ENCODE measurements at places on chromosomes 5 and 9.

DNA sequence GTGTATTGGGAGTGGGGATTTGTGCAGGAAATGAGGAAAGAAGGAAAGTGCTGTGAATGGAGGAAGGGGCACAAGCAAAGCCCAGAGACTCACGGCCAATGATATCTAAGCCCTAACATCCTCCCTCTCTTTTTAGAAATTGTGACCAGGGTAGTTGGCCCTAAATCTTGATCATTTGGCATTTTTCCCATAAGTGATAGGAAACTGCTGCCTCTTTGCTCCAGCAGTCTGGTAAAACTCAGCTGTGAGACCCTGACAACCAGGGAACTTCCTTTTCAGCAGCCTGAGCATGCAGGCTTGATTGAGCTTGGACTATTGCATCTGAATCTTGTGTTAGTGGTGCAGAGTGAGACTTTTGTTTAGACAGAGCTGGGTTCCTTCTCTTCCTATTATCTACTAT lies 9.6 kb upstream of the ADRB2 start:
- no peak for DNase-seq

DNA sequence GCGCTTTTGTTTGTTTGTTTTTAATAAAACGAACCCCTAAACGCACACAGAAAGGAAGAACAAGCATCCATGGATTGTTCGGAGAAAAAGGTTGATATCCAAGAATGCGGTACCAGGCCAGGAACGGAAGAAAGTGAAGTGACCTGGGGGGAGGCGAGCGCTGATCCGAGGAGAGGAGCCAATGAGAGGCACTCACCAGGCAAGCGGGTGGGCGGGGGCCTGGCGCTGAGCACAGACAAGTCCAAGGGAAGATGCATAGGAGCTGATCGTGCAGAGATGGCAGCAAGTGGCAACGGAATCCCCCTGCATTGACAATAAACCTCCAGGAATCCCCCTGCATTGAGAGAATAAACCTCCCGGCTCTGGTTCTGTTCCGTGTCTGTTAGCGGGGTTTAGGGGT lies 8.4 kb downstream of the OBP2B start:
- DNase-seq, result no peak

- no peak for DNase-seq
These were observed 59.5 kb downstream of the CAMSAP1 start for GRCh38 chr9:135847833-135848232.

GRCh38 chr5:126015235-126016181 lies 407.7 kb upstream of the GRAMD2B start:
- no peak for DNase-seq

GRCh38 chr9:107269681-107270080 lies 13.4 kb upstream of the RAD23B start:
- no peak for DNase-seq

DNA sequence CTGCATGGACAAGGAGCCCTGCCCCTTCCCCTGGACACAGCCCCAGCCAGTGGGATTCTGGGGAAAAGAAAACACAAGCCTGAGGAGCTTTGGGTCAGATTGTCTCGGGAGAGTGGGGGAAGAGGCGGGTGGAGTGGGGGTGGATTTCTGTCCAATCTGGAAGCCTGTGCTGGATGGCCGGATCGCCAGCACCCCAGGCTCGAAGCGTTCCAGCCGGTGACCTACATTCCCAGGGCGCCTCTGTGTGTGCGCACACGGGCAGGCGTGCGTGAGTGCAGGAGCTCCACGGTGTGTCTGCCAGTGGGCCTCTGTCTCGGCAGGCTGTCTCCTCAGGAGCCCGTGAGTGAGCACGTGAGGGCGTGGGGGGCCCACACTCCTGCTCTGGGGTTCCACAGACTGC lies 74.3 kb upstream of the DAB2IP start:
- DNase-seq, result no peak

DNA sequence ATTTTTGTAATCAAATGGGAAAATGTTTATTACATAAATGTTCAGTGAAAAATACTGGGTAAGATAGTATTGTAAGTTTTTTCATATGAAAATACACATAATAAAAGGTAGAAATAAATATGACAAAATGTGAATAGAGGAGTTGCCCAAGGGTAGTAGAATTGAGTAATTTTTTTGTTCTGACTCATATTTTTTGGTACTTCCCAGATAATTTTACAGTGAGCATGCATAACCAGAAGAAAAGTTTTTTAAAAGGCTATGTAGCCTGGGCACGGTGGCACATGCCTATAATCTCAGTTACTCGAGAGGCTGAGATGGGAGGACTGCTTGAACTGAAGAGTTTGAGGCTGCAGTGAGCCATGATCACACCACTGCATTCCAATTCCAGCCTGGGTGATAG lies 116.9 kb downstream of the PIP5K1B start:
- DNase-seq, result no peak

- no peak for DNase-seq
These were observed 22.5 kb upstream of the SHB start for GRCh38 chr9:38091310-38092199.

GRCh38 chr9:5326893-5327548 lies 12.7 kb downstream of the RLN1 start:
- DNase-seq, result peak; percentile 2

DNA sequence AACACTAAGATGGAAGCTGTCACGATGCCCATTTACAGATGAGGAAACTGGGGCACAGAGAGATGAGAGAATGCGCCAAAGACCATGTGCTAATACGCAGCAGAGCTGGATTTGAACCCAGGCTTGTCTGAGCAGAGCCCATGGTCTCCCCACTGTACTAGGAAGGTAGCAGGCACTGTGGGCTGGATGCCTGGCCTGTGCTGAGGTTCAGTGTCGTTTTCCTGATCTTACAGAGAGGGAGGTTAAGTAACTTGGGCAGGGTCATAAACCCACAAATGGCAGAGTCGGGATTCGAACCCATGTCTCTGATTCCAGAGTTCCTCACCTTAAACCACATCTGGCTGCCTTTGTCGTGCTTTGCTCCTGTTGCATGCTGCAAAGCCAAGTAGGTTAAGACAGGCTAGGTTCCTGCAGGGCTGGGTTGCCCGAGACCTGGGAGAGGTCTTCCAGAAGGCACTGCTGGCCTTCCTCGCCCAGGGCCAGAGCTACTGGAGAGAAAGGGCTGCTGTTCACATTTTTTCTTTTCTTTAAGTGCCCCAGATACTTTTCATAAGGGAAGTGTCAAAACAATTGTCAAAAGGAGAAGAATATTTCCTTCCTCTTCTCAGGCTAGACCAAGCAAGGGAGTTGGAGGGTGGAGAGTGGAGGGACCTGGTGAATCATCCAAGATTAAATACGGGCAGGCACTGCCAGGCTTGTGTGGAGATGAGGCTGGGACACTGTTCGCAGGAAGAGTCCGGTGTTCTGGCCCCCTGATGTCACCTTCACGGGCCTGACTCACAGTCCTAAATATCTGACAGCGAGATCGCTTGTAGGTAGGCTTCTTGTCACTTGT lies 3.2 kb downstream of the NEK6 start:
- no peak for DNase-seq

DNA sequence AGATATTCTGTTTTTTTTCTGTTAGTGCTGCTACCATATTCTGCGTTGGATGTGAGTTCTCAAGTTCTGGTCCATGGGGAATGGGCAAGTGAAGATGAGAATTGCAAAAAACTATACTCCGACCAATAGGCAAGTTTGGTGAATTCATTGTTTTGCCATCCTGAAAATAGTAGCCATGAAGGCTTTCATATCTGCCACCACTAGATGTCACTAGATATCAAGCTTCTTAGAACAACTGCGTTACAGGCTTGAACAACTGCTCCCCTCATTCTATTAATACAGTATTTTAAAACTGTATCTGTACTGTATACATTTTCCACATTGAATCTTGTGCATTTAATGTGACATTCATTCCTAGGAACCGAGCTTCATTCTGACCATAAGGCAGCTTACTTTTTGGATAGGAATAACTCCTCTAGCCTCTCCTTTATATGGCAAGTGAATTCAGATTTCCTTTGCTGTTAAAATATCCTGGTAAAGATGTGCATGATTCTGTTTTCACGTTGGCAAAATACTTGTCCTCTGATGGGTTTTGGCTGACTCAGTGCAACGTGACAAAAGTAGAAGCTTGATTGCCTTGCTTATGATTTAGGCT lies 163.6 kb downstream of the SREK1 start:
- DNase-seq, result peak; percentile 68

DNA sequence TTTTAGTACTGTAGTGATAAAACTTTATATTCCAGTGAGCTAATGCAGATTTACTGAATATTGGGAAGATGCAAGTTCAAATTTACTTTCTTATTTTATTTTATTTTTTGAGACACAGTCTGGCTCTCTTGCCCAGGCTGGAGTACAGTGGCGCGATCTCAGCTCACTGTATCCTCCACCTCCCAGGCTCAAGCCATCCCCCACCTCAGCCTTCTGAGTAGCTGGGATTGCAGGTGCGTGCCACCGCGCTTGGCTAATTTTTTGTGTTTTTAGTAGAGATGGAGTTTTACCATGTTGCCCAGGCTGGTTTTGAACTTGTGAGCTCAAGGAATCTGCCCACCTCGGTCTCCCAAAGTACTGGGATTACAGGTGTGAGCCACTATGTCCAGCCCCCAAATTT lies 9.9 kb downstream of the PHAX start:
- DNase-seq, result no peak

- no peak for DNase-seq
These were observed 24.5 kb downstream of the PSD2 start for GRCh38 chr5:139820130-139820529.

GRCh38 chr5:58452566-58453258 lies 7.2 kb downstream of the PLK2 start:
- DNase-seq, result no peak

DNA sequence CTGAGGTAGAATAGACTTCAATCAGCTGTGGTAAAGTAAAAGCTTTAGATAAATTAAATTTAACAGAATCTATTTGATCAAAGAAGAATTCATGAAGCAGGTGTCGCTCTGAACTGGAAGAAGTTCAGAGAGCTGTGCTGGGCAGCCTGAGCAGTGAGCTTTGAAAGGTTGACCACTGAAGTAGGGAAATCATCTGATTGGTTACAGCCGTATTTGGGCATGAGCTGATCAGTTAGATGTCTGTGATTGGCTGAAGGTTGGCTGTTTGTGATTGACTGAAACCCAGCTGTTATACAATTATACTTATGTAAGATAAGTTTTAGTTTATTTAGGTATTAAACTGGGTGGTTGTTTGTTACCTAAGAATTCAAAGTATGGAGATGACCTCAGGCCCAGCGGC lies 1174.6 kb downstream of the CDH9 start:
- DNase-seq, result no peak

DNA sequence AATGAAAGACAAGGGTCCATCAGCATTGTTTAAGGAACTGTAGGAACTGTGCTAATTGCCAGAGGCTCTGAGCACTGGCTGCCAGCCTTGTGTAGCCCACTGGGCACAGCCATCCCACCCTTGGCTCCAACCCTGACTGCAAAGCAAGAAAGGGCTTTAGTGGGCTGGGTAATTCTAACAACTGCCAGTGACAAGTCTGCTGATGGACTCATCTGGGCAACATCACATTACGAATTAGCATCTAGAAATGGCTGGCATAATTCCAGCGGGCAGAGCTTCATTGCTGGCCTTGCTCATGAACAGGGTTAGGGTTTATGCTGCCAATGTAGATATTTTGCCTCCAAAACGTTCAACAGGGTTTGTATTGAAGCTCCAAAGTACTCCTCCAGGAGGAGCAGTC lies 326.9 kb downstream of the ARHGEF28 start:
- DNase-seq, result no peak

DNA sequence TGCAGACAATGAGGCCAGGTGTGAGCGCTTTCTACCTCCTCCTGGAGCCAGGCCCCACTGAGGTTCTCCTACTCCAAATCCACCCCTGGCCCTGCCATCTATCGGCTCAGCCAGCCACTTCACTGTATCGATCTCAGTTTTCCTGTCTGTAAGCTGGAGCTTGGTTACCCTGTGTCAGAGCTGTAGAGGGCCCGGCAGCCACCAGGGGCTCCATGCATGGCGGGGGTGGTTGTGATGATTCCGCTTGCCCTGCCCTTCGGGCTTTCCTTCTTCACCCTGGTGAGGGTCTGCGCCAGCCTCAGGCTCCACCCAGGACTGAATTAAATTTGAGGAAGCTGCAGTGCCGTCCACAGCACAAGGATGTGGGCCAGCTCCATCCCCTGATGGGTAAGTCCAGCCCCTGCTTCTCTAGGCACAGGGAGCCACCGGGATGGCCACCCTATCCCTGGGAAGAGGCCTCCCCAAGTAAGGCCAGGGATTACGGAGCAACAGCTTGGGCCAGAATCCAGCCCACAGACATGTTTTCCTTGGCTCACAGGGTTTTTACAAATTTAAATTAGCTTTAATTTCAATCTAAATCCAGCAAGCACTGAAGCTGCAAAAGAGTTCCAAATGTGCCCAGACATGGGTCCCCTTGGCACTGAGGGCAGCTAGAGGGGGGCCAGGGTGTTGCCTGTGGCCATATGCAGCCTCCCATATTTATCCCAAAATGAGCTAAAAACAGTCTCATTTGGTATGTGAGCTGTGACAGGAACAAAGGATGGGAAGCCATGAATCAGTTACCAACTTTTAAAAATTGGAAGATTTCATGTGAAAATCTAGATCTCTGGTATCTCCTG lies 89.1 kb upstream of the FBXW11 start:
- DNase-seq, result no peak

DNA sequence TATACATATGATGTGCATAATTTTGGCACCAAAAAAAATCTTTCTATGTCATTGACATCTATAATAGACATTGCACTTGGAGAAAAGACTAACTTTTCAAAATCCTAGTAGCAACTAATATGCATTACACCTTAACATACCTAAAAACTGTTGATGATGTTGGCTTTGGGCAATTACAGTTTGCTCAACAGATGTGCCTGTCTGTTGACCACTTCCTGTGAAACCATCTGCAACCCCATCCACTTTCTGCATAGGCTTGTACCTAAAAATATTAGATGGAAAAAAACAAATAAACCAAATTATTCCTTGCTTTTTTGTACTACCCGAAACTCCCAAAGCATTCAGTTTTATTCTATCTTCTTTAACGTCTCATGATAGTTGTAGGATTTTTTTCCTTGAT lies 248.6 kb downstream of the RFX3 start:
- no peak for DNase-seq

DNA sequence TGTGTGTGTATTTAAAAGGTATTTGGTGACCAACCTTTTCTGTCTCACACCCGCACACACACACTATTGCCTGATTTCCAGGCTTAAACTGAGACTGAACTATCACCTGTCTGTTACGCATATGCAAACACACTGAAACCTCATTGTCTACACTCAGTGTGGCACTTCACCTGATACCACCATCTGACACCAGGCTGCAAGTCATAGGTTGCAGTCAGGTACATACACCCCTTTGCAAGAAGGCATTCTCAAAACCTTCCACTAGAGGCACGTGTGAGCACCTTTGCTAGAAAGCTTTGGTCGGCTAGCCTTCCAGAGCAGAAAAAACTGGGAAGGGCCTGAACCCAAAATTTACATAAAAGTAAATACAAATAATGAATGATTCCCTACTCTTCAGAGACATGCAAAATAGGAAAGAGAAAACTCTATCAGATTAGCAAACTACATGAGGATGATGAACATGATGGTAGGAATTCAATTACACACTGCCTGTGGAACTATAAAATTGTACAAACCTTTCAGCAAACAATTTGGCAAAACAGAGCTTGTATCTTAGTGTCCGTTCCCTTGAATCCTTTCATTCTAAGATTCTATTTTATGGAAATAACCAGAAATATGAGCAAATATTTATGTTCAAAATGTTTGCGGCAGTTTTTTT lies 5.9 kb upstream of the FOXD1 start:
- peak; percentile 91 for DNase-seq

GRCh38 chr5:143316844-143317631 lies 86.4 kb downstream of the NR3C1 start:
- DNase-seq, result no peak

Measured in NCI-H345 (cell line).